ENCODE measurements at places on chromosomes 1 and 21.
A peak's percentile ranks its signal among the peaks of the same experiment; 100 is the strongest.

GRCh38 chr1:119752592-119752991 lies 16.1 kb downstream of the HMGCS2 start:
- DNase-seq, result no peak

- peak; percentile 84 for DNase-seq
Observed at GRCh38 chr1:47179017-47179987, 10.5 kb downstream of the PDZK1IP1 start.

DNA sequence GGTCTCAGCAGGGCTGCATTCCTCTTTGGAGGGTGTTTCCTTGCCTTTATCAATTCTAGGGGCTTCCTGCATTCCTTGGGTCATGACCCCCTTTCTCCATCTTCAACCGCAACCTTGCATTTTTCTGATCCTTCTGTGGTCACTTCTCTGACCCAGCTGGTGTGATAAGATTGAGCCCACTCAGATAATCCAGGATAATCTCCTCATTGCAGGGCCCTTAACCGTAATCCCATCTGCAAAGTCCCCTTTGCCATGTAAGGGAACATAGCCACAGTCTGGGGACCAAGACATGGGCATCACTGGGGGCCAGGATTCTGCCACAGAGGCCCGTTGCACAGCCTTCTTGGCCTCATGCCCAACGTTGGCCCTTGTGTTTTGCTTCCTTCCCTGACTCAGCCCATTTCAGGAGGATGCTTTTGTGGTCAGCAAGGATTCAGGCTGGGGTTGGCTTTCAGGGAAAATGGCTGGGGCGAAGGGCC lies 35.0 kb upstream of the IL19 start:
- DNase-seq, result no peak

DNA sequence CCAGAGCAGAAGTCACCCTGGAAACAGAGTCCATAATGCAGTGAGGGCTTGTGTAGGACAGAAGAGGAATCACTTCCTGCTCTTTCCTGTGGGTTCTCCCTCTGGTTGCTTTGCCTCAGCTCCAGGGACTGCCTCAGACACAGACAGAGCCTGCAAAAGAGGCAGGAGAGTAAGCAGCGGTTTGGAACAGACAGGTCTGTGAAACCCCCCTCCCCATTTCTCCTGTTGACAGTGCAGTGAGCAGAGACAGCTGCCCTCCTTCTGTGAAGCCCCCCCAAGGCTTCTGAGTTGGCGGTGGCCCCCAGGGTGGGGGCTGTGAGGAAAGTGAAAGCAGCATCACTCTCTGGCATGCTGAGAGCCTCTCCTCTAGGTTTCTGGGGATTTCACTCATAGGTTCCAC lies 53.0 kb downstream of the MAB21L3 start:
- DNase-seq, result no peak

- DNase-seq, result no peak
Observed at GRCh38 chr1:164856381-164856780, 297.4 kb downstream of the PBX1 start.

All from stimulated activated CD4-positive, alpha-beta T cell treated with anti-CD3 and anti-CD28 coated beads, Interleukin-1b, Interleukin-23, amount 100 ng/mL, for 48 hours (primary cell).